ENCODE measurements at places on chromosomes 5 and 9.

DNA sequence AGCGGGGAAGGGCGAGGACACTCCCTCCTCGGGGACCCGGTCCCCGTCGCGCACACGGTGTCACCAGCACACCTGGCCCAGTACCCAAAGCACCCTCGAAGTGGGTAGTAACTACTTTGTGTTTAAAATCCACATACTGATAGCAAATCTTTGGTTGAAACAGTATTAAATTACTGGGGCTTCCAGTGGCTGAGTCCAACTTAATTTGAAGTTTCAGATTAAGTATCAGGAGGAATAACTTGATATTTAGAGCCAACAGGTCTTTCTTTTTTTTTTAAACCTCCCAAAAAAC is 615 bp downstream of the ATG10 start:
- DNase-seq: no peak

DNA sequence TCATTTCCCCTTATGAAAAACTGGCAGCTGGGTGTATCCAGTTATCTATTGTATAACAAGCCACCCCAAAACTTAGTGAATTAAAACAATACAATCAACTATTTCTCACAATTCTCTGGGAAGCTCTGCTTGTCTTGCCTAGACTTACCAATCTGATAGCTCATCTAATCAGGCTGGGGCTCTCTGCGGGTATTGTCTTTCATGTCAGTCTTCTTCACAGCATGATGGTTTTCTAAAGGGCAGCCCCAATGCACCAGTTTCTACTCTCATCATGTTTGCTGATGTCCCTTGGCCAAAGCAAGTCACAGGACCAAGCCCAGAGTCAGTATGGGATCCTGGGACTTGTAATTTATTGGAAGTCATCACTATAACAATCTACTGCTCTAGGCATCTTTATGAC is 433.5 kb downstream of the KIAA0825 start:
- no peak for DNase-seq

GRCh38 chr5:95884017-95884325 is 61.4 kb upstream of the GLRX start:
- DNase-seq: no peak

DNA sequence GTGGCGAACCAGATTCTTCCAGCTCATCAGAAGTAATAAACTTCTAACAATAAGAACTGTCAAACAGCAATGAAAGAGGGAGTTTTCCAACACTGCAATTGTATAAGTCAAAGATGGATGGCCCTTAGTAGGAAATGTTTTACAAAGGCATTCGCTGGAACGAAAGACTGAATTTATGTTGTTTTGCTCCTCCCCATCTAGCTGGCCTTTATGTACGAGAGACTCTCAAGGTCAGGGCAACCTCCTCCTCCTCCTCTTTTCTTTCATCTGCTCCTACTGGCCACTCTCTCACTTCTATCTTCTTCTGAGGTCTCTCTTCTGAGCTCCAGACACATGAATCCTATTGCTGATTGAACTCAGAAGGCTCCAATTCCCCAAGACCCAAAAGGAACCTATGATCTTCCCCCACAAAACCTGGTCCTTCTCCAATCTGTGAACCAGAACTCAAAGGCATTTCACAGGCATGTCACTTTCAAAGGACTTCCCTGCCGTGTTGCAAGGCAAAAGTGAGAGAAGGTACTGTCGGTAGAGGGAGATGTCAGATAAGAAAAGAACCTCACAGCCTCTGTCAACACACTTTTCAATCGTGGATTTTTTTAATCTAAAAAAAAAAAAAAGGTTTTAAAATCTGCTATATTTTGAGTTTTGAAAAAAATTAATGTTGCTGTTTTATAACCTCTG is 28.5 kb upstream of the PUM3 start:
- DNase-seq: no peak

GRCh38 chr5:136375920-136376319 is 10.6 kb upstream of the TRPC7 start:
- DNase-seq: no peak

DNA sequence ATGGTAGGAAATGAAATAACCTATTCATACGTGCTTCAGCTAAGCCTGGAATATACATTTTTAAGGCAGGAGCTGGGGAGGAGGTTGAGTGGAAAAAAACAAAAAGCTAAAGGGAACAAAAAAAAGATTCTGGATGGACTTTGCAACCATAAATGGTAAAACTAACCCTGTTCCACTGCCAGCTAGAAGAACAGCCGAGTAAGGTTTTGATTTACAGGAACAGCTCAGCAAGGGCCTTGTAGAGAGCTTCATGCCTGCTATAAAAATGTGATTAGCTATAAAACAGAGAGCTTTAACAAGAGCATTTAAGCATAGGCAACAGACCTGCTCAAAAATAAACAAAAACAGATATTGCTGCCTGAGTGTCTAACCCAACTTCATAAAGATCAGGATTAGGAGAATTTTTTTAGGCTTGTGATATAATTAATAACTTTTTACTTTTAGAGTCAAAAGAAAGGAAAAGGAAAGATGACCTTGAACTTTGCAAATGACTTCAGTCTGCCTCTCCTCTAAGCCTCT is 194.8 kb downstream of the FBXL7 start:
- DNase-seq: no peak

Data from activated CD8-positive, alpha-beta memory T cell treated with anti-CD3 and anti-CD28 coated beads for 1 hour (primary cell).